CD4-positive, alpha-beta T cell treated with Interleukin-4 for 4 hours (primary cell): ENCODE measurements at places on chromosomes 2 and 18.

DNA sequence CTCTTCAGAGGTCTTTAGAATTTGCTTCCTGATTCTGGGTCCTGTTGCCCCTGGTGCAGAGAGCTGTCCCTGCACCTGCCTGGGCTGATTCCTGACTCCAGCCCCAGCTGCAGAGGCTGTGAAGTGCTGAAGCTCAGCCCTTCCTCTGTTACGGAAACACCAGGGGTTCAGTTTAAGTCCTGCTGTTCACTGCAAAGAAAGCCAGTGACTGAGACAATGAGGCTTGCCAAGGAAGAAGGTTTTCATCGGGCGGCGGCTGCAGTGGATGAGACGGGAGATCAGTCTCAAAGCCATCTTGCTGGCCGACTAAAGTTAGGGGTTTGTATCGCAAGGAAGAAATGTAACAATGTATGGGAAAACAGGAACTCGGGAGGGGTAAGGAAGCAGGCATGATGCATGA lies 142.4 kb upstream of the ZNF236 start:
- DNase-seq = no peak

- DNase-seq = no peak
Measured at GRCh38 chr2:238692562-238692961, 155.3 kb upstream of the TWIST2 start.

DNA sequence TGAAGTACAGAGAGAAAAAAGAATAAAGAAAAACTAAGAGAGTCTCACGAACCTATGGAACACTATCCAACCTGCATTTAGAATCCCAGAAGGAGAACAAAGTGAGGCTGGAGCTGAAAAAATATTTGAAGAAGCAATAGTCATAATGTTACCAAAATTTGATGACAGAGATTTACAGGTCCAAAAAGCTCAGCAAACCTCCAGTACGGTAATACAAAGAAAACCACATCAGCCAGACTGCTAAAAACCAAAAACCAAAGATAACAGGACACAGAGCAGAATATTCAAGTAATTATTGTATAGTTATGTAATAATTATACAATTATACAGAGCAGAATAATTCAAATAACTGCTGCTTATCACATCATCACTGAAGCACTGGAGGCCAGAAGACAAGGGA lies 23.7 kb downstream of the ATL2 start:
- DNase-seq = no peak

DNA sequence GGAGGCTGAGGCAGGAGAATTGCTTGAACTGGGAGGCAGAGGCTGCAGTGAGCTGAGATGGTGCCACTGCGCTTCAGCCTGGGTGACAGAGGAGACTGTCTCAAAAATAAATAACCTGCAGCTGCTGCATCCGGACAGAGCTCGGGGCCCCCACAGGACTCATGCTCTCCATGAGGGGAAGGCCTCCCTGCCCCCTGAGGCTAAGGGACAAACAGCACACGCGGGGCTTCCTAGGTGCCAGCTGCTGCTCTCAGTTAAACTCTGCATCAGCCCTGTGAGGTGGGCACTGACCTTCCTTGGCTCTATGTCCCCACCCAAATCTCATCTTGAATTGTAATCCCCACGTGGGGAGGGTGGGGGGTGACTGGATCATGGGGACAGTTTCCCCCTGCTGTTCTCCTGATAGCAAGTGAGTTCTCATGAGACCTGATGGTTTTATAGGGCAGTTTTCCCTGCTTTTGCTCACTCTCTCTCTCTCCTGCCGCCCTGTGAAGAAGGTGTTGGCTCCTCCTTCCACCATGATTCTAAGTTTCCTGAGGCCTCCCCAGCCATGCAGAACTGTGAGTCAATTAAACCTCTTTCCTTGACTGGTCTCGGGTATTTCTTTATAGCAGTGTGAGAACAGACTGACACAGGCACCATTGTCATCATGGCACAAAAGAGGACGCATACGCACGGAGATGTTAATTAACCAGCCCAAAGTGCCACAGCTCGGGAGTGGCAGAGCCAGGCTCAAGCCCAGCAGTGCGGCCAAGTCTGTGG lies 49.9 kb upstream of the TAF1B start:
- no peak for DNase-seq

- DNase-seq = no peak
Measured at GRCh38 chr18:62925031-62925688, 209.8 kb downstream of the PHLPP1 start.

- no peak for DNase-seq
Measured at GRCh38 chr2:215374642-215375466, 61.0 kb downstream of the FN1 start.

GRCh38 chr2:167759531-167759930 lies 487.9 kb downstream of the STK39 start:
- no peak for DNase-seq
